ENCODE measurements at places on chromosomes 12 and 14.

- no peaks in the 10 kb centered on the region for H3K27me3 ChIP-seq
- peaks cover 8% of the 10 kb centered on the region for H3K36me3 ChIP-seq
- DNase-seq, result no peak
- H3K27ac ChIP-seq, result no peak overlapping the region
Measured at GRCh38 chr14:91169951-91170350, 56.1 kb downstream of the DGLUCY start.

GRCh38 chr12:63845726-63846125, 1.2 kb downstream of the SRGAP1 start:
- H3K27me3 ChIP-seq, result no peaks in the 10 kb centered on the region
- DNase-seq, result peak; percentile 54
- H3K27ac ChIP-seq, result peak overlapping the region; percentile 89
- peaks cover 9% of the 10 kb centered on the region for H3K4me1 ChIP-seq

DNA sequence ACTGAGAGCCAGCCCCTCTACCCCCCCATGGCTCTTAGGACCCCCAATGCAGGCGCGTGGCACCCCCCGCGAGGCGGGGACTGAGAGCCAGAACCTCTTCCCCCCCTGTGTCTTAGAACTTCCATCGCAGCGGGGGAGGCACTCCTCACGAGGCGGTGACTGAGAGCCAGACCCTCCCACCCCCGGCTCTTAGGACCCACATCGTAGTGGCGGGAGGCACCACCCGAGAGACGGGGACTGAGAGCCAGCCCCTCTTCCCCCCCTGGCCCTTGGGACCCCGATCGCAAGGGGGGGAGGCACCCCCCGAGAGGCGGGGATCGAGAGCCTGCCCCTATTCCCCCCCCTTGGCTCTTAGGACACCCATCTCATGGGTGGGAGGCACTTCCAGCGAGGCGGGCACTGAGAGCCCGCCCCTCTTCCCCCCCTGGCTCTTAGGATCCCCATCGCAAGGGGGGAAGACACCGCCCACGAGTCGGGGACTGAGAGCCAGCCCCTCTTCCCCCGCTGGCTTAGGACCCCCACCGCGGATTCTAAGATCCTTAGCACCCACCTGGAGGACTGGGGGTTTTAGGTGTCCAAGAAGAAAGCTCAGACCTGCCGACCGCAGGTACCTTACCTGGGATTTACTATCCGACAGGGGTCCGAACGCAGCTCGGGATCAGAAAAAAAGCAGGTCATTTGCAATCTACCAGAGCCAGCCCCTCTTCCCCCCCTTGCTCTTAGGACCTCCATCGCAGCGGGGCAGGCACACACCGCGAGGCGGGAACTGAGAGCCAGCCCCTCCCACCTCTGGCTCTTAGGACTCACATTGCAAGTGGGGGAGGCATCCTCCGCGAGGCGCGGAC, 44.9 kb downstream of the DDX11 start:
- no peak for DNase-seq
- peaks cover 36% of the 10 kb centered on the region for H3K27me3 ChIP-seq
- H3K4me3 ChIP-seq, result no peak overlapping the region
- H3K4me1 ChIP-seq, result peaks cover 3% of the 10 kb centered on the region

- DNase-seq, result no peak
- H3K27me3 ChIP-seq, result no peaks in the 10 kb centered on the region
- H3K36me3 ChIP-seq, result no peaks in the 10 kb centered on the region
- H3K27ac ChIP-seq, result no peak overlapping the region
Measured at GRCh38 chr14:76541594-76542219, 165.8 kb downstream of the ESRRB start.

DNA sequence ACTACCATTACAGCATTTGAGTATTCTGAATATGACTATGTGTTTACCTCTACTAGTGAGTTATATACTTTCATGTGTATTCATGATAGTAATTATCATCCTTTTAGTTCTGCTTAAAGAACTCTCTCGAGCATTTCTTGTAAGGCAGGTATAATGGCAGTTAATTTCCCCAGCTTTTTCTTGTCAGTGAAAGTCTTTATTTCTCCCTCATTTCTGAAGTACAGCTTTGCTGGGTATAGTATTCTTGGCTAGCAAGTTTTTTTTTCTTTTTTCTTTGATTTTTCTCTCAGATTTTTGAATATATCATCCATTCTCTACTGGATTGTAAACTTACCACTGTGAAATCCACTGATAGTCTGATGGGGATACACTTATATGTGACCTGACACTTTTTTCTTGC, 165.9 kb upstream of the ARHGAP5 start:
- no peak overlapping the region for H3K4me3 ChIP-seq
- no peaks in the 10 kb centered on the region for H3K4me1 ChIP-seq
- DNase-seq, result no peak
- H3K36me3 ChIP-seq, result no peaks in the 10 kb centered on the region
